Vagina (tissue), 2 donors: ENCODE measurements at places on chromosomes 4 and X.

DNA sequence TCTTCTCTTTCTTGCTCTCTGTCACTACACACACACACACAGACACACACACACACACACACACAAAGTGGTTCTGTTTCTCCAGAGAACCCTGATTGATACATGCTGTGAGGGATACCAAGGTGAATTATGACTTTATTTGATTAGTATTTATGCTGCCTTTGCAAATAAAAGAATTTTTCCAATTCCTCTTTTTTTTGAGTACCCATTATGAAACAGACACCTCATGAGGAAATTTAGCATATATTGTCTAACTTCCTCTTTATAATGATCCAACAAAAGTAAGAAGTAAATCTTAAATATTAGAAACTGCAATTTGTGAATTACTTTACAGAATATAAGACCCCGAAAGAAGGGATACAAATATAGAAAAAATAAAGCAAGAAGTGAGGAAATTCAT lies 14.3 kb upstream of the RAB28 start:
- no peak for DNase-seq

DNA sequence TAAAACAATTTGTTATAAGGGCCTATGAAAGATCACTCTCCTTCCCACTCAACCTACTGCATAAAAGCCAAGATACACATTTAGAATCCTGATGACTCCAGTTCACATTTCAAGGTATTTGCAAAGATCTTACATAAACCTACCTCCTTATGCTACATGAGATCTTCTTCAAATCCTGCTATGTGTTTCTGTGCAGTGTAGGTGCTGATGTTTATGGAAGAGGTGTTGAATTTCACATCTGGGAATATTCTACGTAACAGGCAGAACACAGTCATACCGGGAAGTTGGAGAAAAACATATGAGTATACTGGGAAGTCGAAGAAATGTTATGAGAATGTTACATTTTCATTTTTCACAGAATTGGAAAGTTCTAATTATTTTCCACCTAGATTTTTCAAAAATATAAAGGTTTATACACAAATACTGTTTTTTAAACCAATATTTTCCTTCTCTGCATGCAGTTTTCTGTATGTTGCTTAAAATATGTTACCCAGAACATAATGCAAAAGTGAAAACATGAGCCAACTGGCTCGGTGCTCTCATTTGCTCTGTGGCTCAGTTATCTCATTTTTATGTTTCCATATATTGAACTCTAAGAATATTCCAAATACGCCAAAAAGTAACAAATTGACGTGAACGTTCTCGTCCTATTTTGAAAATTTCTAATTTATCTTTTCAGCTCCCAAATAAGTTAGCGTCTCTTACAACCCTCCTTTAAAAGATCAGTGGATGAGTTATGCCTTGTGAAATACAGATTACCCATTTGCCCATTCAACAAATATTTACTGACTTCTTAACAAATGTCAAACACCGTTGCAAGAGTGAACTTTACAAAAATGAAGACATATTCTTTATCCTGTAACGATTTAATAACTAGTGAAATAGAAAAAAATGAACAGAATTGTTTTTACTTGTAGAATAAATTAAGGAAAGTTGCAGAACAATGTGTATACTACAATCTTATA lies 899.3 kb downstream of the STIM2 start:
- DNase-seq = no peak

- peak; percentile 92 for DNase-seq
These were observed at the start of gene FIP1L1 for GRCh38 chr4:53377319-53378170. Gene FIP1L1 (plus strand): TSS chr4:53377641. CDS start chr4:53377839, 198 bp downstream.

GRCh38 chr4:56787380-56787779 lies 34.1 kb downstream of the SPINK2 start:
- no peak for DNase-seq

GRCh38 chr4:152310257-152310656 lies 225.6 kb downstream of the FBXW7 start:
- no peak for DNase-seq
